ENCODE measurements at places on chromosomes 16 and 17.
A peak's percentile ranks its signal among the peaks of the same experiment; 100 is the strongest.

- DNase-seq: no peak
Measured at GRCh38 chr16:87058728-87059250, 258.4 kb downstream of the C16orf95 start.

- no peak for DNase-seq
Measured at GRCh38 chr16:69323415-69323814, 7.0 kb downstream of the PDF start.

DNA sequence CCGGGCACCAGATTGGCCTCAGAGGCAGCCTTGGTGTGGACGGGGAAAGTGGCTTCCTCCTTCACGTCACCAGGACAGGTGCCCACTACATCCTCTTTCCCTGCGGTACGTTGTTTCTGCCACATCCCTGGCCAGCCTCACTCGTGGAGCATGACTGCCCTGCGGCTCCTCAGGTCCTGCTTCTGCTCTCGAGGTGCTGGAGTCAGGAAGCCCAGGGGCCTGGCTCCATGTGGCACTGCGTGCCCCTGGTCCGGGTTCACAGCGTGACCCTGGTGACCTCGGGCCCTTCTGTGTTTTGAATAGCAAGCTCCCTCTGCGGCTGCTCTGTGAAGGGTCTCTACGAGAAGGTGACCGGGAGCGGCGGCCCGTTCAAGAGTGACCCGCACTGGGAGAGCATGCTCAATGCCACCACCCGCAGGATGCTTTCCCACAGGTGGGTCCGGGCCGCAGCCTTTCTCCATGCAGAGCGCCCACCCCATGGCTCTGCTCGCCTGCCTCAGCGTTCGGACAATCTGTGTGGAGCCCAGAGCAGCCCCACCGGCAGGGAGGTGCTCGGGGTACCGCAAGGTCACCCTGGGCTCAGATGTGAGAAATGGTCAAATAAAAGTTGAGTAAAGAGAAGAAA is 13.5 kb downstream of the RGS11 start:
- no peak for DNase-seq

DNA sequence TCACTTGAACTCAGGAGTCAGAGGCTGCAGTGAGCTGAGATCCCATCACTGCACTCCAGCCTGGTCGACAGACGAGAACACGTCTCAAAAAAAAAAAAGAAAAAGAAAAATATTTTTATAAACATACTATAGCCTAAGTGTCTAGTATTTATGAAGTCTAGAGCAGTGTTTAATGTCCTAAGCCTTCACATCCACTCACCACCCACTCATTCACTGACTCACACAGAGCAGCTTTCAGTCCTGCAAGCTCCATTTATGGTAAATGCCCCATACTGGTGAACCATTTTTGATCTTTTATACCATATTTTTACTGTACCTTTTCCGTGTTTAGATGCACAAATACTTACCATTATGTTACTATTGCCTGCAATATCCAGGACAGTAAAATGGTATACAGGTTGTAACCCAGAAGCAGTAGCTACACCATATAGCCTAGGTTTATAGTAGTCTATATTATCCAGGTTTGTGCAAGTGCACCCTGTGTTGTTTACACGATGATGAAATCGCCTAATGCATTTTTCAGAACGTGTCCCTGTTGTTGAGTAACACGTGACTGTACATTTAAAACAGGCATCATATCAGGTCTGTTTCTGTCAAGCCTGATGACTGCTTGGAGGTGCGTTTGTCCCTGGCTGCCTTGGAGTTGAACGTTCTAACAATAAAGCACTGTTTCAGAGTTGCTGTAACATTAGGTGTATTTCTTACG is 10.1 kb downstream of the NUDT7 start:
- DNase-seq: no peak

GRCh38 chr17:4850246-4850645 is 17.1 kb downstream of the MINK1 start:
- no peak for DNase-seq

- DNase-seq: no peak
Measured at GRCh38 chr17:42895185-42895555, 5.4 kb upstream of the G6PC1 start.

GRCh38 chr17:65228734-65229620 is 91.8 kb downstream of the RGS9 start:
- peak; percentile 22 for DNase-seq

DNA sequence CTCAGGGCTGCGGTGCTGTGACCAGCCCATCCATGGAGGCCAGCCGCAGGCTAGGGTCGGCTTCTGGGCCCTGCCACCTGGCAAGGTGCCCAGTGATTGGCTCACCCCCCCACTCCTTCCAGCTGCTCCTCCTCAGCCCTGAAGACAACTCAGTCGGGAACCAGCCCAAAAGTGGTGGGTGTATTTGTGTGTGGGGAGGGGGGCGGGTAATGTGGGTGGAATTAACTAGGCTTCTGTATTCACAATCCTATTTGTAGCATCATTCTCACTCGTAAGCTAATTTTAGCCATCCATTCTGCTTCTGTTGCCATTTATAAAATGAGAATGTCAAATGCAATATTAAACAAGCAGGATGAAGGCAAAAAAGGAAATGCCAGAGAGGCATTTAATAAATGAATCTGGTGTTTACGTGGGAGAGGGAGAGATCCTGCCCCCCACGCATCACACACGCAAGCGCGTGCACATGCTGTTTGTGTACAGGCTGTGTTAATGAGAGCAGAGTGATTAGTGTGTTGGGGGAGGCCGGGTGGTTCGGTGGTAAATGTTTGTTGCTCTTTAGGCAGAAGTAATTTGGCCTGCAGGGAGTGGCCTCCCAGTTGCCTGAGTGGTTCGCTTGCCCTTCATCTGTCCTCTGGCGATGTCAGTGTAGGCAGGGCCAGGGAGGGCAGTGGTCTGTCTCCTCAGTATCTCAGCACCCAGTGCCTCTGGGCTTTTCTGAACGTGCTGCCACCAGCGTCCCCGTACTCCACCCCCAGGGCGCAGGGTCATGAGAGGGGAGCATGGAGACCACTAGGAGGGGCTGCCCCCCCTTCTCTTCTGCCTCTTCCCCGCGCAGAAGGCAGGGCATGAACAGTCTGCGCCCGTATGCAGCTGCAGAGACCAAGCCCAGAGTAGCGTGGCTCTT is 140.1 kb downstream of the CCDC182 start:
- DNase-seq: peak; percentile 81

- no peak for DNase-seq
Measured at GRCh38 chr17:6177941-6178694, 107.9 kb downstream of the WSCD1 start.

DNA sequence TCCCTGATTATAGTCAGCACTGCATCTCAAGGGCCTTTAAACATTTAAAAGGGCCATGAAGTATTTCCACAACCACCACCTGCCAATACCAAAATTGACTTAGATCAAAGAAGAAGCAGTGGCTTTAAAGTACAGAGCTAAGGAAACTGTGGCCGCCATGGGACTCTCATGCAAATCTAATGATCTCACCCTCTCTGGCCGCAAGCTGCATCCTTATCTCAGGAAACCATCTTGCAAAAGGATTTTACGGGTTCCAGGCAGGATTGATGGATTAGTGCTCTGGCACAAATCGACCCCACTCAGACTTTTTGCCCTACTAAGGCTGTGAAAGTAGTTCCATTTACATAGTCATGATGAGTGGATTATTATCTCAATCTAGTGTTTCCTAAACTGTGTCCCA is 22.6 kb downstream of the CDRT4 start:
- DNase-seq: no peak

GRCh38 chr17:6239241-6239798 is 169.1 kb downstream of the WSCD1 start:
- DNase-seq: no peak

- DNase-seq: peak; percentile 78
Measured at GRCh38 chr17:38590988-38591758, 14.6 kb downstream of the SRCIN1 start.

DNA sequence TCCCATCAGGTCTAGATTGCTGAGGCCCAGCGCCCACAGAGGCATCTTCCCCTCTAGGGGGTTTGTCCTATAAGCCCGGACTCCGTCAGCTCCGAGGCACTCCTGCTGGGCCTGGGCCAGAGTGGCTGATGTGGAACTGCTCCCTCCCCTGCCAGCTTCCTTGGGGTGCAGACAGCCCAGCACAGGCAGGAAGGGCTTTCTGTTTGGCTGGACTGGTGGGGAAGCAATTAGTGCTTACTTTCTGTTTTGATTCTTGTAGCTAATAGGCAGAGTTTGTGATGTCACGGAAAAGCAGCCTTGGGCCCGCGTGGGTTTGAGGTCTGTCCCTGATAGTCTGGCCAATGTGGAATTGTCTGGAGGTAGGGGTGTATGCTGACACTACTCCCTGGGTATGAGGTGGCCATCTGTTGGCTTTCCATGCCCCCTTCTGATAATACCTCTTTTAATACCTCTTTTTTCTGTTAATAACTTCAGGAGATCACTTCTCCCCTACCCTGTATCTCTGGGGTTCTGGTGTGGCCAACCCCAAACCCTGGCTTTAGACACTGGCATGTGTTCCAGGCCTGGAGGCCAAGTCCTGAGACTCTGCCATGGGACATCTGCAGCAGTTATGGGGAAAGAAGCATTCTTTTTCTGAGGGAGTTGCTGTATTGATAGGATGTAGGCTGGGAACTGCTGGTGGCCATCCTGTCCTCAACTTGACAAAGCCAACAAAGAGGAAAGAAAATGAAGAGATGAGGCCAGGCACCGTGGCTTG is 190.9 kb downstream of the RAB11FIP4 start:
- DNase-seq: no peak

GRCh38 chr16:11151885-11152629 is 103.9 kb downstream of the SOCS1 start:
- no peak for DNase-seq

GRCh38 chr16:63315229-63315628 is 1279.0 kb upstream of the CDH8 start:
- no peak for DNase-seq

DNA sequence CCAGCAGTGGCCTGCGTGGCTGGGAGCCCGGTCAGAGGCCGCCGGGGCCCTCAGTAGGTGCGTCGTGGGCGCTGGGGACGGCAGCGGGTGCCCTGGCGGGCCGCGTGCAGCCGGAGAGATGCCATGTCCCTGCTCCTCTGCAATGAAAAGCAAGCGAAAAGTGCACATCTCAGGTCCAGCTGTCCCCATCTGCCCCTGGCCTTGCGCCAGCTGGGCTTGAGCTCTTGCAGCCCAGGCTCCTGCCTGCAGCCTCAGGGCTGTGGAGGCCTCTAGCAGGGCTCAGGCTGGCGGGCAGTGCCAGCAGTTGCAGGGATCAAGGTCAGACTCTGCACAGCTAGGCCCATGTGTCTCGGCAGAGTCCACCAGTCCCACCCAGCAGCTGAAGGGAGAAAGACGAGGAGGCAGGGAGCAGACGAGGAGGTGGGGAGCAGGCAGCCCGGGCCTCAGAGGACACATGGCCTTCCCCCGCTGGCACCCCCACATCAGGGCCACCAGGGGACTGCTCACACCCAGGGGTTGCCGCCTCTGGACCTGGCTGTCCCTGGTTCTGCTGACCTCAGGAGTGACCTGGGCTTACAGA is 11.2 kb downstream of the SLC16A3 start:
- DNase-seq: peak; percentile 66

DNA sequence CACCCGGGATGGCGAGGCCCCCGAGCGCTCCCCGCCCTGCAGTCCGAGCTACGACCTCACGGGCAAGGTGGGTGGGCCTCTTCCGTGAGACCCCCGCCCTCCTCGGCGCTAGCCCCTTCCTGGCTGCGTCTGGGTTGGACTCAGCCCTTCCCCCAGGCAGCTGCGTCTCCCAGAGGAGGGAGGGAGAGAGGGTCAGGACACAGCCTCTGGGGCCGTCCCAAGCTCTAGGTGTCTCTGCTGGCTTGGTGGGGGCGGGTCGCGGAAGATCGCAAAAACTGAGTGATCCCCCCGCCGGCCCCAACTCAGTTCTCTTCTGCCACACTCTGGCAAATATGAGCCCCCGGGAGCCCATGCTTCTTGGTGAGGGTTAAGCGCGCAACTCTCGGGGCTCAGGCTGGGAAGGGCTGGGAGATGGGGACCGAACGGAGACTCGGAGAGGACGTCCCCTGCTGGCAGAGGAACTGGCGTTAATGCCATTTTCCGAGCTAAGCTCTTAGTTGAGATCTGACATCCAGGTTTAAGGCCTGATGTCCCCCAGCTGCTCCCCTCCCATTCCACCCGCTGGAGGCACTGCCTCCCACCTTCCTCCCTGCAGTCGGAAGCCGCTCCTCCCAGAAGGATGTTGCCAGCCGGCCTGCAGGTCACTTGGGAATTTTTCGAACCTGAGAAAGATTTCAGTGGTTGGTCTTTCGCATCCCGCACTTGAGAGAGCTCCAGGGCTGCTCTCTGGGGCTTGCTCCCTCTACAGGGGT is 419 bp downstream of the RAB37 start:
- DNase-seq: peak; percentile 63

DNA sequence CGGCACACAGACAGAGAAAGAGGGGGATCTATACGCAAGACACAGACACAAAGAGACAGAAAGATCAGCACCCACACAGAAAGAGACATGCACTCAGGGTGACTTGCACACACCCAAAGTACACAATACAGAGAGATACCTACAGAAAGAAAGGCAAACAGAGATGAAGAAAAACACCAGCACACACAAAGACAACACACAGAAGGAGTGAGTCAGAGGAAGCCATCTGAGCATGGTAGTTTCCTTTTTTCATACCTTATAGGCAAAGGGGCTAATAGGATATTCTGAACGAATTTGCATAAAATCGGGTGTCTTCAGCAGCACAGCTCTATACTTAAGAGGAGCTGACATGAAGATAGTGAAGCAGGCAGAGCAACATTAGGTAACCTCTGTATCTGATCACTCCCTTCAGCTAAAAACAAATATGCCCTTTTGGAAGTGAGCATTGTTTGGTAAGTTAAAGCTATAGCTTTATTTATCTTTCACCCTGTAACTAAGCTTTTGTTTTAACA is 198.6 kb downstream of the AATF start:
- DNase-seq: no peak

DNA sequence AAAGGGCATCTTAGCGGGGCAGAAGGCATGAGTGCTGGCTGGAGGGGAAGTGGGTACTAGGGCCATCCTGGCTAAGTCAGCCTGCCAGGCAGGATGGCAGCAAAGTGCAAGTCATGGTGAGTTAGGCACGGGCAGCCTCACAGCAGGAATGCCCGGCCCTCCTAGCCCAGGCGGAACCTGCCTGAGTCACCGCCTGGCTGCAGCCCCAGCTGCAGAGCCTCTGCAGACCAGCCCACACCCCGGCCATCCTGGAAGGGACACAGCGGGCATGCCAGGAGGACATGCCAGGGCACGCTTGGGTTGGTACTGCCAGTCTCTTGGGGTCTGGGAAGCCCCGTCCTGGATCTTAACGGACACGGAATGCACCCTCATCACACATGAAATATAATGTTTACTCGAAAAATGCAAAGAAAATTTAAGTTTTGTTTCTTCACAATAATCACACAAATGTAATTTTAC is 5.0 kb upstream of the ALDH3A1 start:
- peak; percentile 19 for DNase-seq

DNA sequence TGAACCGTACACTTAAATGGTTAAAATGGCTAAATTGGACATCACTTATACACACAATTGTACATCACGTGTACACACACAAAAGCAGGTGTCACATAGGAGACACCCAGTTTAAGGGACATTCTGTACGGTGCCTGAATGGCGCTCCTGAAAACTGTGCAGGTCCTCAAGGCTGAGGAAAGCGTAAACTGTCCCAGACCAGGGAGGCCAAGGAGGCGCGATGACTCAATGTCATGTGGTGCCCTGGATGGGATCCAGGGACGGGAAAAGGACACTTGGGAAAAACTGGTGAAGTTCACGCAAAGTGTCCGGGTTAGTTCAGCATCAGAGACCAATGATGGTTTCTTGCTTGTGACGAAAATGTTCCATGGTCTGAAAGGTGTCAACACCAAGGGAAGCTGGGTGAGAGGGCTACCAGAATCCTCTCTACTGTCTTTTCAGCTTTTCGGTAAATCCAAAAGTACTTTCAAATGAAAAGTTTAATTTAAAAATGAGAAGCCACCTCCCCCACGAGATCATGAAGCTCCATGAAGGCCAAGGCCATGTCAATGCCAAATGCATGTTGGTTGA is 112.2 kb downstream of the CMIP start:
- no peak for DNase-seq

- DNase-seq: no peak
Measured at GRCh38 chr16:66572356-66572755, 6.1 kb downstream of the CMTM1 start.
